ENCODE measurements at places on chromosomes 16 and 17.
A peak's percentile ranks its signal among the peaks of the same experiment; 100 is the strongest.

DNA sequence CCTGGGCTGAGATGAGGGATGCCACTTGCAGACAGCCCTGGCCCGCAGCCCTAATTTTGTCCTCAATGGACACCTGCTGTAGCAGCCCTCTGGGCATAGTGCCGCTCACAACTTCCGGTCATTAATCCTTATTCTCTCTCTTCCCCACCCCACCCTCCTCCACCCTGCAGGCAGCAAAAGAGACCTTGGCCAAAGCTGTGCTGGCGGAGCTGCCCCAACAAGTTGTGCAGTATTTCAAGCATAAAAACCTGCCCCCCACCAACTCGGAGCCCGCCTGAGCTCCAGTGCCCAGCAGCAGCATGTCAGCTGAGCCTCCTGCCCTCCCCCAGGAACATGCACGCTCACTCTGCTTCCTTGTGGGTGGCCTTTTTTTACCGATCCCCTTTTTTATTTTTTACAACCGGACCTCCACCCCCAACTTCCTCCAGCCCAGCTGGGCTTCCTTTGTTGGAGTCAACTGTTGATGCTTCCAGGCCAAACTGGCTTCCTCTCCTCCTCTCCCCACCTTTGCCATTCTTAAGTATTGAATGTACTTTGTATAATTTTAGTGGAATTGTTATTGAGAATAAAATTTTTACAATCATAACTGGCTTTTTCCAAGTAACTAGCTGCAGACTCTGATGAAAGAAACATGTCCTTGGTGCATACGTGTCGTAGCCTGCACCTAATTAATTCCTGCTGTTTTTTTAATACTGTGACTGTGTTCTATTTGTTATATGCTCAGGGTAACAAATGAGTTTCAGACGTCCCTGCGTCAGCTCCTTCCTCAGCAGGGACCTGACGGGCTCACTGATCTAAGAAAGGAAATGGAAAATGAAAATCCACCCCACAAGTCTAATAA lies 38.2 kb downstream of the PSME3IP1 start:
- no peak for DNase-seq

DNA sequence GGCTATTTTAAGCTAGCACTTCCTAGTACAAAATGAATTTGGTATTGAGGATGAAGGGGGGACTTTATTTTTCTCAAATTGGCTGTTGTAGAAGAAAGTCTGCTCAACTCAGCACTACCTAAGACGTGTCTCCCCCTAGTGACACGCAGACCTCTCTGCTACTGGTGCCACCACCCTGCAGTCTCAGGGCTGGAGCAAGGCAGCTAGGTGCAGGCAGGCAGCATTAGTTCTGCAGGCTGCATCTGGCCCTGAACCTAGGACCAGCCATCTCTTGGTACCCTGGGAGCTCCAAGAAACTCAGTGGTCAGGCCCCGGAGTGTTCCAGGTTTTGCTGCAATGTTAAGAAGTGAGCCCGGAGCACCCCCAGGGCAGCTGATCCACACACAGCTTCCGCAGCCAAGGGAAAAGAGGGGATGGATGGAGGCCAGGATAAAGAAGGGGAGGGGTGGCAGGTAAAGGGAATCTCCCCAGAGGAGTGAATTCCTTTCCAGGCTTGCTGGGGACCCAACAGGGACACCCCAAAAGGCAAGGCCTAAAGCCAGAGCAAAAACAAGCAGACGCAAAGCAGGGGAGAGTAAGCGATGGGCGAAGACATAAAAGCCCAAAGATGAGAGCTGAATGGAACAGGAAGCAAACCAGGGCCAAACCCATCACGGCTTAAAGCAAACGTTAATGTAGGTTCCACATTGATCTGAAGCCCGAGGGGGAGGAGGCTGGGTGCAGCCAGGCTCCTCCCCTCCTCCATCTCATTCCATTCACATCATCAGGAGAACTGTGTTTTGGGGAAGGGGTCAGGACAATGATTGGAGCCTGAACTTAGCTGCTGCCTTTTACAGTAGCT lies 200.5 kb downstream of the ZFHX3 start:
- peak; percentile 73 for DNase-seq

- DNase-seq = no peak
Observed at GRCh38 chr16:50207652-50208051, 54.5 kb downstream of the TENT4B start.

GRCh38 chr17:74746376-74746775 lies 2.1 kb upstream of the NHERF1 start:
- DNase-seq = no peak

DNA sequence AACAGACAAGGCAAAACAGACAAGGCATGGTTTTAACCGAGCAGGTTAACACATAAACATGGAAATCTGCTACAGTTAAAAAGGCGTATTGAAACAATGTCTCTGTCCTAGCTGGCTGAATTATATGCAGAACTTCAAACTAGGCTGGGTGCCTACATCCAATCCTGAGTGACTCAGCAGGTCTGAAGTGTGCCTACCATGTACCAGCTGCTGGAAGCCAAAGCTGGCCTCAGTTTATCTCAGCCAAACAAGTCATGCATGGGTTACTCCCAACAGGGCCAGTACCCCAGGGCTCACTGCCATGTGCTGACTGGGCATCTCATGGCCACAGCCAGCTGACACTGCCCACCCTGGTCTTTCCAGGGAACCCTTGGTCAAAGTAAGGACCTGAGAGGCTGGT lies 4.0 kb downstream of the C1QBP start:
- no peak for DNase-seq

GRCh38 chr17:78523934-78524655 lies 53.1 kb downstream of the DNAH17 start:
- no peak for DNase-seq

GRCh38 chr17:78279360-78279990 lies 48.0 kb downstream of the TMEM235 start:
- DNase-seq = no peak

- DNase-seq = no peak
Observed at GRCh38 chr16:17474572-17474971, 3.8 kb upstream of the XYLT1 start.

GRCh38 chr16:88703486-88704309 lies 2.5 kb downstream of the RNF166 start:
- no peak for DNase-seq

DNA sequence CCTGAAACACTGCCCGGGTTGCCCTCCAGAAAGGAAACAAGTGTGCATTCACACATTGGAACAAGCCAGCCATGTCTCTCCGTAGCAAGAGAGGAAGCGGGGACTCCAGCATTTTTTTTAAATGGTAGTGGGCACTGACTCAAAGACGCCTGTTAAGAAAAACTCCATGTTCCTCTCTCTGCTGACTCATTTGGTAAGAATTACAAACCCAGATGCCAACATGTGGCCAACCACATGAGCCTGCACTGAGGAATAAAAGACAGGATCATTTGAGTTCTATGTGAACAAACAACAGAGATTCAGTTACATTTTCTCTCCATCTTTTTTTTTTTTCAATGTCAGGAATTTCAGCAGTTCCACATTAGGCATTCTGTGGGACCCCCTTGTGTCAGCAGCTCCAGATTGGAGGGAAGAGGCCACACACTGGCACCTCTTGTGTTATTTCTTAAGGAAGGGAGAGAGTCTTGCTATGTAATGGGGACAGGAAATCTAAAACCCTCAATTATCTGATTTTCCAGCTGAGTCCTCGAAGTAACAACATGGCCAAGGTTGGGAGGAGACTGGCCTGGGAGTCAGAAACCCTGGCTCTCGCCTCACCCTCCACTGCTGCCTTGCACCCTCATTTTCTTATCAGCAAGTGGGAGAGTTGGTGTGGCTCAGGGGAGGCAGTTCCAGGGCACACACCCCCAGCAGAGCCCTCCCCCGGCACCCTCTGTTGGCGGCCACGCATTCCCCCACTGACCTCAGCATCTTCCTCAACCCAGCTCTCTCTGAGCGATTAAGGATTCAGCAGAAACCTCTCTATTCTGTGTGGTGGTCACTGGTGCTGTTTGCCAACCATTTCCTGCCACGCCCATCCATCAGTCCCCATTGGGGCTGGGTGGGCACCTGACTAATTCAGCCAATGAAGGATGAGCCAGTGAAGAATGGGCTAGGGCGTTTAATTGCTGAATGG lies 173.0 kb downstream of the FOXL1 start:
- DNase-seq = peak; percentile 81

- no peak for DNase-seq
Observed at GRCh38 chr17:9179602-9180001, 158.3 kb downstream of the NTN1 start.

- DNase-seq = no peak
Observed at GRCh38 chr17:40873801-40874200, 6.8 kb upstream of the KRT12 start.

DNA sequence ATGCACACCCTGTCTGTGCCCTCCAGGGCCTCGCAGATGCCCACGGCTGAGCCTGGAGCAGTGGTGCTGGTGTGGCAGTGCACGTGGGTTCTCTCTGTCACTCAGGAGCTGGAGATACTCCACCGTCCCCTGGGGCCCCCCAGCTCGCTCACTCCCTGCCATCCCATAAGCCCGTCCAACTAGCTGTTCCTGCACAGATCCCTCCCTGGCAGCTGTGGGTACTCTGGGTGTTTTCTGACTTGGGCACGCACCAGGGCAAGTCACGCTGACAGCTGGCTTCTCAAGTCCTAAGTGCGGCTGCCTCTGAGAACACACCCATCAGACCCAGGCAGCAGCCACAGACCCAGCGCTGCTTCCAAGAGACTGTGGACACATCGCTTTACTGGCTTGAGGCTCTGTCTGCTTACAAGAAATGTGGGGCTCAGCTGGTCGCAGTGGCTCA lies 25.4 kb upstream of the ITGB4 start:
- DNase-seq = no peak

DNA sequence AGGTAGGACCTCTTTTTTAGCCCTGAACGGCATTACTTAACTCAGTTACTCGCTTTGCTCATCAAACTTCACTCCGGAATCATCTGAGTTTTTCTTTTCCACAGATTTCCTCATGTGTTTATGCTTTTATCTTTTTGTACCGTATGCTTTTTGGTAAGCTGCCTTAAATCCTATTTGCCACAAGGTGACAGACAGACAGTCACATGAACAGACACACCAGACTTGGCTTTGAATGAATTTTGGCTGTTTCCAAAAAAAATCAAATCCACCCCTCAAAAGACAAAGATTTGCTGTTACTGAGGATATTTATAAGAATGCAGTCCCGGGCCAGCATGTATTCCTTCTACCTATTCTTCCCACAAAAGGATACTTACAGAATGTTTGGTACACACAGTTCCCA lies 10.9 kb downstream of the GAS7 start:
- DNase-seq = no peak

GRCh38 chr16:764848-765487 lies 4.4 kb downstream of the MSLN start:
- DNase-seq = no peak

- DNase-seq = no peak
Observed at GRCh38 chr17:74303305-74303704, 22.7 kb upstream of the KIF19 start.

DNA sequence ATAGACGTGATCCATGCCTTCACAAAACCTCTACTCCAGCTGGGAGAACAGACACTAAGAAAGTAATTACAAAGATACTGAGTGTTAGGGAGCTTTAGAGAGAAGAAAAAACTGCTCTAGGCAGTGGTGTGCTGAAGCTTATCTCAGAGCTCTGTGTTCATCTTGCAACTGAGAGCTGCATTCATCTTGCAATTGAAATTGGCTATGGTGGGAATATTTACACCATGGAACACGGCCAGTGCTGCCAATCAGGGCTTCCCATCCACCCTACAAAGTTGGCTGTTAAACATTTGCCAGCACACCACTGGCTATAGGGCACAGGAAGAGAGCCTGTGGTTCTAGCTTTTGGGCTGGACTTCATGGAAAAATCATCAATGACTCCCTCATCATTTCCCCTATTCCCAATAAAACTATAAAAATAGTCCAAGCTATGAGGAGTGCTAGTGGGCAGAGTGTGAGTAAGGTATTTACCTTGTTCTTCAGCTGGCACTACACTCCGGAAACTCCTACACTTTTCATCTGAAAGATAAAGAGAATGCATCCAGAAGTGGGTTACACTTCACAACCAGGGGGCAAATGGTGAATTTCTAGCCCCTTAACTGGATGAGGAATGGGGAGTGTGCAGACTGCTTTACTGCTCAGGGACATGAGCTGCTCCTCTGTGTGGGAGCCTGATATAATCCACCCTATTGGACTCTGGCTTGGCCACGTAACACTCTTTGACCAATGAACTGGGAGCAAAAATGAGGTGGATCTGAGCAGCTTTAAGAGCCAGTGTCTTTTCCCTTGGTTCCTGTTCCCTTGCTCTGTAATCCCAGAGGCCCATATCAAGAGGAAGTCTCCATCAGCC lies 11.6 kb downstream of the GSG1L2 start:
- DNase-seq = no peak
